Astrocyte of the cerebellum (primary cell): ENCODE measurements at places on chromosomes 5 and 9.

DNA sequence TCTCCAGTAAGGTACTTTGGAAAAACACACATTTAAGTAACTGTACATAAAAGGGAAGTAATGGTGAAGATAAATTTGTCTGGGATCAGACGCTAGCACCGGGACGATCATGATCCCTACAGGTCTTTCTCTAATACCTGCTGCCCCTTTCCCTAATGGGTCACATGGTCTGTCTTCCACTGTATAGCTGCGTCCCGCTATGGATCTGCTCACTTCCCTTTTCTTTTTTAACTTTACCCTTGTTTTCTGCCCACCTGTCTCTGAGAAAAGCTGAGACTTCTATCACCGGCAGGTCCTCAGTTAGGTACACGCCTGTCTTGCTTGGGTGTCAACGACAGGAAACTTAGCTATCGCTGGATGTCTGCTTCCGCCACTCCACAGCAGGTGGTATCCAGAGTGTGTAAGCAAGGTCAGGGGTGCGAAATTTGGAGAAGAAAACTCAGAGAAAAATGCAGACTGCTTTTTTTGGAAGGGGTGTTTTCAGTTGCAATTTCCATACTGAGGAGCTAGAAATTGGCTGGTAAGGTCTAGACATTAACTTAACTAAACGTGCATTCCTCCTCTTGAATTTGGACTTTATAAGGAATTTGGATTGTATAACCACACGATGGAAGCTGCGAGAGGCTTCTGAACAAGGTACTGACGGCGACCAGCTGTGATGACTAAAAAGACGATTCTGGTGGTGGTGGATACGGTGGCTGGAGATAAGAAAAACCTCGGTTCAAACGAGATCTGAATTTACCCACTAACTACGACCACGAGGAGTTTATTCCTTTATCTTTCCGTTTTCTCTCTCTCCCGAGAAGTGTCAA is 1.1 kb upstream of the ICE1 start:
- no peak for DNase-seq

DNA sequence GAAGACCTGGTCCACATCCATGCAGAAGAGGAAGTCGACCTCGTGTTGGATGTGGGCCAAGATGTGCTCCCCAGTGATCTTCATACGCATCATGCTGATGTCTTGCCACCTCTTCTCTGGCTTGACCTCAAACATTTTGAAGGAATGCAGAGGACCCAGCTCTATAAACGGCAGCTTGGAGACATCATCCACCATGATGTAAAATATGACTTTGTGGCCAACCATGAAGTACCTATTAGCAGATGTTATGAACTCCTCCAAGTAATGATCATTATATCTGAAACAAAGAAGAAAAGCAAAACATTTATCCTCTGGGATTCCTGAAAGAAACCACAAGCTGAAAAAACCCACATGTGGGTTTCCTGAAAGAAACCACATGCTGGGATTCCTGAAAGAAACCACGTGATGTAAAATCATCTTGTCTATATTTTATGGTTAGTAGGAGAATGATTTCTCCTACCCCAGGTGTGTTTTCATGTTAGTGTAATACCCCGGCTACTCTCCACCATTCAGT is 52.3 kb downstream of the GGTA1 start:
- peak; percentile 86 for DNase-seq

DNA sequence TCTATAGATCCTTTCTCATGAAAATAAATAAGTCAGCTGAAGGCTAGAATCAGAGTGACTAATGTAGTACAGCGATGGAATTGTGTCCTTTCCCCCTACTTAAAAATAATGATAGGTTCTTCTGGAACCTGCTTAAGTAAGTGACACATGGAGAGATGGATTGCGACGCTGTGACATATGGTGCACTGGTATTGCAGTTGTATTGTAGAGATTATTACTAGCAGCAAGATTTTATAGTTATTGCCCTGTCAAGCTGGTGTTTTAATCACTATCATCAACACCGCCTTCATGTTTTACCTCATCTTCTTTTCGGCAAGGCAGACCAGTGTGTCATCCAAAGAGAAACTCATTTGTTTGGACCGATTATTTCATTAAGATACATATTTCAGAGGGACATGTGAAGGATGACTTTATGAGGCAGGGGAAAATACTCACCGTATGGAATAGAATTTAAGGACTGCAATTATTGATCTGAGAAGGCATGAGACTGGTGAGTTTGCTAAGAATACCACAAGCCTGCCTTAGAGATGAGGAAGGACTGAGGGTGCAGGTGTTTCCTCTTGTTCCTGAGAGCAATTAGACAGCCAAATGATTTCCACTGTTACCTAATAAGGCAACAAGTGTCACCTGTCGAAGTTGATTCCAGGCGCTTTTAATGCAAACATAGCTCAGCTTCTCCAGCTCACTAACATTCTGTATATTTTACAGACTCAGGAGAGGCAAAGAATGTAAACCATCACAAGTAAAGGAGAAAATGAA is 1855.5 kb downstream of the MAT2B start:
- no peak for DNase-seq

GRCh38 chr5:73297430-73297829 is 124.4 kb downstream of the TMEM174 start:
- DNase-seq, result no peak

DNA sequence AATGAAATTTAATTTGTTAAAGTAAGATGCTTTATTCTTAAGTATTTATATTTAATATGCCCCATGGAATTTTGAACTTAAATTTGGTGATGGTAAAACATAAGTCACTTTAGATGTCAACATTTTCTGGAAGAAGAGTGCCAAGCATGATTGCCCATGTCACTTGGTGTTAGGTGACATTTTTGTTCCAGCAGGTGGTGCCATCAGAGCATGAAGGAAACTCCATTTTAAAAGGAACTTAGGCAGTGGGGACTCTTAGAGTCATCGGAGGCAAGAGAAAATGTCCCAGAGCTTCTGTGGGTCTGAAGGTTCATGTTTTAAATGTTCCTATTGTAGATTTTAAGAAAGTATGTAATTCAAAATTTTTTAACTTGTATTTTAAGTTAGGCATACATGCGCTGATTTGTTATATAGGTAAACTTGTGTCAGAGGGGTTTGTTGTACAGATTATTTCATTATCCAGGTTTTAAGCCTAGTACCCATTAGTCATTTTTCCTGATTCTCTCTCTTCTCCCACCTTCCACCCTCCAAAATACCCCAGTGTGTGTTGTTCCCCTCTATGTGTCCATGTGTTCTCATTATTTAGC is 789.3 kb downstream of the SEMA5A start:
- peak; percentile 36 for DNase-seq

DNA sequence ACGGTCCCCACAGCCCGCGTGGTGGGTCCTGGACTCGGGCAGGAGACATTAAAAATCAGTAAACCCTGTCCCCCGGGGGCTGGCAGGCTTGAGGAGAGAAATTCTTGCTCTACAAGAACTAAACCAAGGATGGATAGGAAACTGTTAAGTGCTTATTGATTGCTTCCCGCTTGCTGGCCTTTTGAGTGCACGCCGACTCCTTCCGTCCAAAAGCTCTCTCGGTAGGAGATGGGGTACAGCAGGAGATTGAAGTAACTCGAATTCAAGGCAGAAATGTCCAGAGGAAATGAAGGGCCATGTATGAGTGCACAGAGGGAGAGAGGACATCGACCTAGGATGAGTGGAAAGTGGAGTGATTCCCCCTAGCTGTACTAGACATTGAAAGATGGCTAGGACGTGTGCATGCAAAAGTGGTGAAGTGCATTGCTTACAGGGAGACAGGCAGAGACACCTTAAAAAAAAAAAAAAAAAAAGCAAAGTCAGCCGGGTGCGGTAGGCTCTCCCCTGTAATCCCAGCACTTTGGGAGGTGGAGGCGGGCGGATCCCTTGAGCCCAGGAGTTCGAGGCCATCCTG is 923 bp downstream of the RECK start:
- DNase-seq, result no peak

DNA sequence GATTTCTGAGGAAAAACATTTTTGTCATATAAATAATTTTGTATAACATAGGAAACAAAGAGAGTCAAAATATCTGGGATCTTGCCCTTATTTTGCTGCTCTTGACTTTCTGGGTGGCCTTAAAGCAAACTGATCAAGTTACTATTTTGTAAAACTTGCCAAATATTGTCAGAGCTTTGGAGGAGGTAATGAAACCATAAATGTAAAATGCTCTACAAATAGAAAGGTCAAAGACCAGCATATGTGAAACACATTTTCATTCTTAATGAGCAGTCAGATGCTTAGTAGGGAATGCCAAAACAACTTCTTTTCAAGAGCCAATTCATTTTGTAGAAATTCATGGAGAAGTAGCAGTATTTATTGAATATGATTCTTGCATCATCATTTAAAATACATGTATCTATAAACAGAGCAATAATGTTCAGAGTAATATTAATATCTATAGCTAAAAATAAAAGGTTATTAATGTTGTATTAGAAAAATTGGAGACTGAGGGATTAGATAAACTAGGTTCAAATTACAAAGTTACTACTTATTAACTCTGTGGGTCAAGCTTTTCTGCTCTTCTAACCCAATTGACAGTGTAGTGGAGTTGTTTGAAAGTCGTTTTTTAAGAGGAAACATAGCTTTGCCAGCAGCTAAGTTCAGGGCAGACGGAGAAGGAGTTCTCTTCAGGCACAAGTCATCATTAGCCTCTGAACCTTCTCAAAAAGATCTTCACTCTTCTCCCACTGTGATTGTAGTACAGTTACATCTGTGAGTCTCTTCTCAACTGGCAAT is 2053.1 kb downstream of the EFNA5 start:
- no peak for DNase-seq

DNA sequence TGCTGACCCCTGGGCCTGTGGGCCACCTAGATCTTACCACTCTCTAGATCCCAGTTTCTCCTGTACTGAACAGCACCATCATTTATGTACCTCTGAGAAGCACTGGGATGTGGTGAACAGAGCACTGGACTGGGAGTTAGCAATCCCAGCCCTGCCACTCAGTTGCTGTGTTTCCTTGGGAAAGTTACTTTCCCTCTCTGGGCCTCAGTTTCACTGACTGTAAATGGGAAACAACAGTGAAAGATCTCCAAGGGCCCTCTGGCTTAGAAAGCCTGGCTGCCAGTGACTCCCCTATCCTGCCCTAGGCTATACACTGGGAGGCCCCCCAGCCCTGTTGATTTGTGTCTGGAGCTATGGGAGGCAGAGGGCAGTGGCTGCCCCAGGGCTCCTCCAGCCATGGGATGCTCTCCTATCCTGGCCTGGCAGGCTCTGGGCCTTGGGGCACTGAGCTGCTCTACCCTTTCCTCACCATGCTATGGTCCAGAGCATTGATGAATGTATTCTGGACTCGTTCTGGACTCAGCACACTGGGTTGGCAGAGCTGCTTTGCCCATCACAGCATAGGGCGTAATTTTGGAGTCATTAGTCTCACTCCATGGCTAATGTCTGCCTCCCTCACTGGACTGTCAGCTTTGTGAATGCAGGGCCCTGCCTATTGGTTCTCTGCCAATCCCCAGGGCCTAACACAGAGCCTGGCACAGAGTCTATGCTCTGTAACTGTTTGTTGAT is 99.3 kb downstream of the RGS3 start:
- DNase-seq, result no peak

DNA sequence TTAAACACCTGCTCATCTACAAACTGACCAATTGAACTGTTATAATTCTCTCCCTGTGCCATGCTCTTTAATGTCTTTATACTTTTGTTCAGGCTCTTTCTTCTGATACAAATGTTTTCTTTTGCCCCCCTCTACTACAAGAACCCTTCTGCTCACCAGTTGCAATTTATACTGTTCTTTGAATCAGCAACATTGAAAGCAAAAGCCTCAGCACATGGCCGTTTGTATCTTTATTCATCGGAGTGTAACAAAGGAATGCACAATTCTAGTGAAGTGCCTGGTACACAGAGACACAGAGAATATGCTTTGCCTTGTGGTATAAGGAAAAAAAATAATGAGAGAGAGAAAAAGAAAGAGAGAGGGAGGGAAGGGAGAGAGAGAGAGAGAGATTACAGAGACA is 547.1 kb downstream of the CDH12 start:
- DNase-seq, result no peak

DNA sequence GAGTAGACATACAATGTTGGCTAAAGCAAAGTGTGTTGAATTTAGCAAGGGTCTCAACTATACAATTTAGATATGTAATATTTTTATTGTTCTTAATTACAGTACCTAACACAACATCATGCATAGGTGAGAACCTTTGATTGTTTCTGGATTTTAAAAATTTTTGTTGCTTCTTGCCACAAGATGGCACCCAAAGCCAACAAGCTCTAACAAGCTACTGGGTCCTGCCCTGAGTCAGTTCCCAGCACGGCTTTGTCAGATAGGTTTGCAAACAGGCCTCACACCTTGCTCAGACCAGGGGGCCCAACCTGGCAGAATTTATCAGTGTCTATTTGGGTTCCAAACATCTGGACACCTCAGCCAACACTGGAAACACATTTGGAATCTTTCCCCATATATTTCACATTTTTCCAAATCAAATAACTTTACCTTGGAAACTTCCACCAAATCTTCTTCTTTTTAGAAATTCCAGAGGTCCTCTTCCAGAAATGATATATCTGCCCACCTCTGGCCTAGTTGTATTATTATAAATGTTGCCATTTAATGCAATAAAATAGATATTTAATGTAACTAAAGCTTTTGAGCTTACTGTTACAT is 49.5 kb upstream of the EGFLAM start:
- peak; percentile 24 for DNase-seq

GRCh38 chr5:141272906-141273305 is 27.7 kb downstream of the PCDHB15 start:
- no peak for DNase-seq

DNA sequence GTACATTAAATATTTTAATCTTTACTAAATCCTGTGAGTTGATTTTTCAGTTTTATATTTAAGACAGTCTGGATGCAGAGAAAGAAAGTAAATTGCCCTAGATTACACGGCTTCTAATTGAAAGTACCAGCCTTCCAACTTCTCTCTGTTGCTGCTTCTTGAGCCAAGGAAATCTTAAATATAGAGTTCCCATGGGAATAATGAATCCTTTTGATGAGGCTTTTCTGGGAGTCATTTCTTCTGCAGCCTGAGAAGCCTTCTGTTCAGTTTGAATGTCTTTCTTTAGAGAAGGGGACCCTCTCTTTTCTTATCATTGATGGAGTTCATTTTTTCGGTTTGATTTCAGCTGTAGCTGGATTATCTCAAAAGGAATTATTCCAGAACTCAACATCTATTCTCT is 317.3 kb upstream of the PTPRD start:
- no peak for DNase-seq

- no peak for DNase-seq
These were observed 162.1 kb downstream of the FSTL4 start for GRCh38 chr5:133450286-133450685.

GRCh38 chr5:143833177-143833576 is 21.2 kb downstream of the HMHB1 start:
- DNase-seq, result no peak

- no peak for DNase-seq
These were observed 309.2 kb downstream of the CTNND2 start for GRCh38 chr5:11595045-11595444.

GRCh38 chr9:77765781-77766259 is 117.7 kb upstream of the GNA14 start:
- DNase-seq, result no peak
